ENCODE measurements at places on chromosomes 6 and 20.

GRCh38 chr20:47031821-47032220 is 137.2 kb downstream of the EYA2 start:
- no peak for DNase-seq

- DNase-seq, result no peak
Measured at GRCh38 chr20:25507385-25508082, 77.8 kb downstream of the NINL start.

- DNase-seq, result no peak
Measured at GRCh38 chr6:56638760-56639159, 3.9 kb downstream of the DST start.

GRCh38 chr6:45854149-45854742 is 161.4 kb downstream of the CLIC5 start:
- DNase-seq, result no peak

GRCh38 chr6:145147559-145147958 is 587.8 kb downstream of the EPM2A start:
- DNase-seq, result no peak

DNA sequence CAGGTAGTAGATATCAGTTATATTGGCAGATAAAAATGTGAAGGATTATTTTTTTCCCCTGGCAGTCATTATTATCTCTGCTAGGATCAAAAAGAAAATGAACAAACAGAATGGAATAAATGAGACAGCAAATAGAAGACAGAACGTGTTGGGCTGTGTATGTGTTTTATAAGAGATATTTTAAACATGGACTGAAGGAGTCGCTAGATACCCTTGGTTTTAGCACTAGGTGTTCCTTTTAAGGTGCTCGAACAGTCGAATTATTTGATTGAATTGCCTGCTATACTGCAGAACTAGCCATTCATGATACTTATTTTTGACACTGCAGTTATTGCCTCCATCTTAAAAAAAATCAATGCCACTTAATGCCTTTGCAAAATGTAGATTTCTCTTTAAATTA is 3.7 kb downstream of the GRIK2 start:
- peak; percentile 63 for DNase-seq

DNA sequence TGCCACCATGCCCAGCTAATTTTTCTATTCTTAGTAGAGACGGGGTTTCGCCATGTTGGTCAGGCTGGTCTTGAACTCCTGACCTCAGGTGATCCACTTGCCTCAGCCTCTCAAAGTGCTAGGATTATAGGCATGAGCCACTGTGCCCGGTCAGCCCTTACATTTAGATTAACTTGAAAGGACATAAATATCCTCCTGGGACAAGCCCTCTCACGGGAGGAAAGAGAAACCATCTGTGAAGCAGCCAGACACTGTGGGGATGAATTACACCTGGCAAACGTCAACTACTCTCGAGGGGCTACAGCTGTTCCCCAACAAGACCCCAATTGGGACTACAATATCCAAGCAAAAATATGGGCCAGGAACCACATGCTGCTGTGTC is 32.7 kb upstream of the SAMHD1 start:
- DNase-seq, result no peak

DNA sequence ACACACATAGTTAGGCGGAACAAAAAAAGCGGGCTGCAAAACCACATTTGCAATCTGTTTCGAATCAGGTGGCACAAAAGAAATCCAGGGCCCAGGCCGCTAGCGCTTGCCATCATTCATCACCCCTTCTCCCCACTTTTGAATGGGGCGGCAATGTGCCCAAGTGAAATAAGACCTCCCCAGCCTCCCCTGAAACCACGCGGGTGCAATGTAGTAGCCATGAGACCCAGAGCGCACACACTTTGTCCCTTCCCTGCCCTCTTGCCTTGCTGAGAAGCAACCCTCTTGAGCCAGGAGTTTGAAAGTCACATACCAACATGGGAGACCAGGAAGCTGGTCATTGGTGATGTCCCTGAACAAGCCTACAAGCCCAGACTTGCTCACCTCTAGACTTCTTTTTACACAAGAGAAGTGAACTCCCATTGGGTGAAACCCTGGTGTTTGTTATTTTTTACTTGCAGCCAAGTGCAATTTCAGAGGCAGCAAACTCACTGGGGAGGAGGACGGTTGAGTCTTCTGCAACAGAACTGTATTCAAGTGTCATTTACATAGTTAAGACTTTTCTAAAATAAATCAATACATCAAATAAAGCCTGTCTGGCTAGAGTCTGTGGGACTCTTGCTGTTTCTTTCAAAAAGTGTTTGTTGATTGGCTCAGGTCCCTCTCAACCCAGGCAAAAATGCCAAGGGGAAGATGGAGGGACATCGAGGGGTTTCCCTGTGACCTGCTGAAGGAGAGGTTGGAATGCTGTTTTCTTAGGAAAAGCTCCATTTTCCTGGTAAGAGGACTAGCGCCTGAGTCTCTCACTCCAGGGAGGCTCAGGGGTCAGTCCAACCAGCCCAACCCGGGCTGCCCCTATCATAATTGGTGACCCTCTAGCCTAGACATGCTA is 138.1 kb upstream of the PTPN1 start:
- no peak for DNase-seq

DNA sequence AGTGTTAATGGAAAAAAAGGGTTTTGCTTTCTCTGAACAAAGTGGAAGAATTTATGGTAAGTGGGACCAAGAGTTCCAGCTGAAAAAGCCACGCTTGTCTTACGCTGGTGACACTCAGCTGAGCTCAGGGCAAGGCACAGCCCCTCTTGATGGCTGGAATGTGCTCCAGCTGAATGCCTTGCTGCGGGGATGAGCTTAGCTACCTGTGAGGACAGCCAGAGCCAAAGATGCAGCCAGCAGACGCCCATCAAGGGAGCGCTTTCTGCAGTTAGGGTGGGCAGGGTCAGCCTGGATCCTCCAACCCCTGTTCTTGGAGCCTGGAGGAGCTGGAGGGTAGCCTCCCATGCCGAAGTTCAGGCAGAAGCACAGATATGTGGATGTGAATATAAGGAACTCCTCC is 191.4 kb downstream of the SCP2D1 start:
- no peak for DNase-seq

DNA sequence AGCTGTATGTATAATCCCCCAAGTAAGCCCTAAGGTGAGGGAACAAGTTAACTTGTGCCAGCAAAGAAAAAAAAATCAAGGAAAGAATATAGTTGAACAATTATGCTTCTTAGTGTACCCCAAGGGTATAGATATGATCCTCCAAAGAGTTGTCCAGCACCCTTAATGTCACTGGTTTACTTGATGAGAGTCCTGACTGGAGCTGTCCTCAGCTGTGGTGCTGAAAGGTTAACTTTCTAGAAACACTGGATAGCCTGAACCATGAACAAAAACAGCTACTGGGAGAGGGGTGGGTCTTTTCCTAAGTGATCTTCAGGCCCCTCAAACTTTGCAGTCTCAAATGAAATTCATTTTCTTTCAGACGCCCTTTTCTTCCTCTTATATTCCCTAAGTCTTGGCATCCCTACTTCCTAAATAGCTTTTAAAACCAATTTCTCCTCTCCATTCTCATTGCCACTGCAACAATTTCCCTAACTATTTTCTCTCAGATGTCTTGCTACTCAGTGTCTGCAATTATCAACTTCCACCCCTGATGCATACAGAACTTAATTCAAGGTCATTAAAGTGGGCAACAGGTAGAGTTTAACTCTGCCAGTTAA is 83.5 kb upstream of the PROKR2 start:
- DNase-seq, result peak; percentile 43

DNA sequence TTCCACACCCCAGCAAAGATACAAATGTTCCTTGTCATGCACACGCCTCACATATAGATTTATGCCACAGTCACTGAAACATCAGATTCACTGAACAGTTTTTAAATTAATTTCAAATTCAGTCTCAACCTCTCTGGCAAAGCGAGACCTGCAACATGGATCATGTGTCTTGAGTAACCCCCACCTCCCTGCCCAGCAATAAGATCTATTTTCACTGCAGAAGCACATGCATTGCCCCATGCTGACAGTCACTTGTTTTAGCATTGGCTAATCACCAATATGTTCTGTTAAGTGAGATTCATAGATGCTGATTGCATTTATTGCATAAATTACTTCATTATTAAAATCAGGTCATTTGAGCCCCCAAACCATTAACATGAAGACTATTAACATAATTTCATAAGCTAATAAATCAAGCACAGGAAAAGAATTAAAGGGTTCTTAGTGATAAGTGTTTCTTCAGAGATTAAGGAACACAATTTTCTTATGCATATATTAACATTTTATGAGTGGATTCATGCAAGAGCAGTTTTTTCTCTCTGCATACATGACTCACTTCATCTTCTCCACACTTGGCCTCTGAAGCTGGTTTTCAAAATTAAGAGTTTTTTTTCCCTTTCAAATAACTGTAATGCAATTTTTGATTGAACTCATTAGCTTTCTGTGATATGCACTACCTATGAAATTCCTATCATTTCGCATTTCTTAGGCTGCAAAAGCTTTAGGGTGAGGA is 173.2 kb upstream of the SOX4 start:
- DNase-seq, result no peak

- no peak for DNase-seq
Measured at GRCh38 chr6:84282550-84282949, 55.1 kb upstream of the CEP162 start.

DNA sequence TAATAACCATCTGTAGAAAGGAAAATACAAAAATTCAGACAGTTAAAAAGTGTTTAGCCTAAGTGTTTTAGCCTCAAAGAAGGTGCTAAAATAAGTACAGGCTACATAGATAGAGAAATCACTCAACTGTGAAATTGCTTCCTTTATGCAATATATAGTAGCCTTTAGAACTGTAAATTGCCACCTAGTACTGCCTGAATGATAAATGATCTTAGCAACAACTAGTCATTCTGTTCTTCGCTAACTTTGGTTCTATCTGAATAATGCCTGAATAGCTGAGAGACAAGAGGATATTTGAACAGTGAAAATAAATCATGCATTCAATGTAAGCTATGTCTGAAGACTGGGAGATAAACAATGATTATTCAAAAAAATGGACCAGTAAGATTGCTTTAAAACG is 603.3 kb upstream of the PTCHD4 start:
- DNase-seq, result peak; percentile 94

GRCh38 chr6:159170999-159171712 is 2.0 kb downstream of the FNDC1 start:
- no peak for DNase-seq

DNA sequence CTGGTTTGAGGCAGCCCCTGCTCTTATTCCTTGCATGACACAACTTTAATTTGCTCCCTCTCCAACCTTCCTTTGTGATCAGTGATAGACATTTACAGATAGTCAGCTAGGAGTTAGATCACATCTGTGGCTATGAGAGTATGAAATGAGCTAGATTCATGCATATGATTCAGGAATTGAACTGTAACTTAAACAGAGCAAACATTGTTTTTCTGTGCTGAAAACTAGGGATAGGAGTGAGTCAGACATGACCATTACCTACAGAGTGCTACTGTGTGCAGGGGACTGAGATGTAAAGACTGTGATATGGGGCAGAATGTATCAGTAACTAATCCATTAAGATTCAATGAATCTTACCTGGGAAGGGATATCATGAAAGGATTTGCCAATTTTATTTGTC is 279.4 kb upstream of the SPTLC3 start:
- no peak for DNase-seq

GRCh38 chr6:74000666-74001490 is 304.9 kb downstream of the CD109 start:
- no peak for DNase-seq

GRCh38 chr20:48187851-48188250 is 402.6 kb upstream of the SULF2 start:
- peak; percentile 18 for DNase-seq
